Activated T-cell treated with anti-CD3 and anti-CD28 coated beads, Interleukin-2, amount 50 U/mL, for 1 hour (primary cell): ENCODE measurements at places on chromosomes 4 and X.

DNA sequence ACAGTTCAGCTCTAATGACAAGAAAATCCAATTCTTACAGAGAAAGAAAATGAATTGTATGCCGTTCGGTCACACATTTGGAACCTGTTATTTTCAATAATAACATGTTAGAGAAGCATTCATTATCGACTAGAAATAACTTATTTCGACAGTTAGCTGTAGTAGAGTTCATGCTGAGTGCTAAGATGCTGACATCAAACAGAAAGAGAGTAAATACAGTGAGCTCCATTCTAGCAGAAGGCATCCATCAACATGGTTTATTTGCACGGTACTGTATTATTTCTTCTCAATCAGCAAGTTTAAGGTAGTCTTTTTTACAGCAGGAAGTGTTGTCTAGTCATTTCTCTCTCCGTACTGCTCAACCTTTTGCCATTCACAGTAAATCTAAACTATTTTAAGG, 732.1 kb downstream of the STIM2 start:
- no peak for DNase-seq

- no peak for DNase-seq
Observed at GRCh38 chr4:83569429-83569828, 33.5 kb downstream of the GPAT3 start.

DNA sequence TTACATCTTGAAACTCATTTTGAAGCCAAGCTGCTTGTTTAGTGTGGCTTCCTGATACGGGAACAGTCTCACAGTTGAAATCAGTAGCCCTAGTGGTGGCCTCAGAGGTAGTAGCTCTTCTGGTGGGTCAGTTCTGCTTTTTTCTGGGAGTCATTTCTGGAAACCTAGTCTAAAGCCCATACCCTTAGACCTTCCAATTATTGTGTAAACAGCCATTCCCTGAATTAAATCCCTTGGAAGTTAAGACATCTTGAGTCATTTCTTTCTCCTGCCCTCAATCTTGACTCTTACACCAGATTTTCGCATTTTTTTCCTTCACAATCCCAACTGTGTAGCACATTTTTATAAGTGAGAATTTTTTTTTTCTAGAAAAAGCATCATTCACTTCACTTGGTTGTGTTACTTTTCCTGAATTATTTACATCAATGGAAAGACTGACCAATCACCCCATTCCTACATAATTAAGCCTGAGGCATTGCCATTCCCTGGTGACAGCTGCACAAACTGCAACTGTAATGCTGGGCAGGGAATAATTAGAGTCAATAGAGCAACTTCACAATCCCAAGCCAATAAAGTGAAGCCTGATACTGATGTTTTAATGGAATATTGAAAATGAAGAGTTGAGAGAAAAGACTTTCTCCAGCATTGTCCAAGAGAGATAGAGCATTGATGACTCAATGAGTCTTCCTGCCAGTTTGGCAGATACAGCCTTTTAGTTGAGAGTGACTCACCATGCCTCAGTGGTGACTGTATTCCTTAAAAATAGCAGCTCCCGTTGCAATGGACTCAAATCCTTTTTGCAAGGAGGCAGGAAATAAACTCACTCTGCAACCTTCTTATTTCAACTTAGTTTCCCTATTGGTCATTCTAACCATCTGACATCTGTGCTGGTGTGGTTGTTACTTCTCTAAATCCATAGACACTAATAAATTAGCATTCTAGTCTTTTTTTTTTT, 13.0 kb upstream of the SEPSECS start:
- DNase-seq = no peak

DNA sequence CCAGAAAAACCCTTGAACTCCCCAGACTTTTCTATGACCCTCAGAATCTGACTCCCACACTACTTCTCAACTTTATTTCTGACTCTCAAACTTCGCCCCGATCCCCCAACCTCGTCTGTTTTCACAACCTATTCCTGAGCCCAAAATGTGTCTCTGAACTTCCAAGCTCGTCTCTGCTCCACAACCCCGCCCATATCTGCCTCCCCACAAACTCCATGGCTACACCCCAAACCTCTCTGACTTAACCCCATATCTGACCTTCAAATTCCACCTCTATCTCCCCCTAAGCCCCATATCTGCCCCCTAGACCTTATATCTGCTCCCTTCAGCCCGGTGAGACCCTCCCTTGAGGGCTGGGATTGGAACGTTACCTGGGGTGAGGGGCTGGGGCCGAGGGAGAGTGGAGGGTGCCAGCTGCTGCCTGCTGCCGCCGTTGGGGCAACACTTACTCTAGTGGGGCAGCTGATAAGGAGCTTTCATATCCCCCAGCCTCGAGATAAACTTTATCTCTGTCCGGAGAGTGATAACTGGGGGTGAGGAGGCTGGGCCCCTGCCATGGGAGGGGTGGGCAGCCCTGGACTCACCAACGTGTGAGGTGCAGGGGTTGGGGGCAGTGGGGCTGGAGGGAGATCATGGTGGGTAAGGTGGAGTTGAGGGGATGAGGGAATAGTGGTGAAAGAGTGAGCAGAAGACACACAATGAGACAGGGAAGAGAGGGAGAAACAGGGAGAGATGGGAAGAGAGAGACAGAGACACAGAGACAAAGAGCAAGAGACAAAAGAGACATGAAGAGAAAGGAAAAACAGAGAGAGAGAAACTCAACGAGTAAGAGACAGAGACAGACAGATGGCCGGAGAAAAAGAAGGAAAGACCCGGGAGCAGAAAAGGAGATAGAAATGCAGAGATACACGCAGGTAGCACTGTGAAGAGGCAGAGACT, 1.4 kb downstream of the GATA1 start:
- no peak for DNase-seq

DNA sequence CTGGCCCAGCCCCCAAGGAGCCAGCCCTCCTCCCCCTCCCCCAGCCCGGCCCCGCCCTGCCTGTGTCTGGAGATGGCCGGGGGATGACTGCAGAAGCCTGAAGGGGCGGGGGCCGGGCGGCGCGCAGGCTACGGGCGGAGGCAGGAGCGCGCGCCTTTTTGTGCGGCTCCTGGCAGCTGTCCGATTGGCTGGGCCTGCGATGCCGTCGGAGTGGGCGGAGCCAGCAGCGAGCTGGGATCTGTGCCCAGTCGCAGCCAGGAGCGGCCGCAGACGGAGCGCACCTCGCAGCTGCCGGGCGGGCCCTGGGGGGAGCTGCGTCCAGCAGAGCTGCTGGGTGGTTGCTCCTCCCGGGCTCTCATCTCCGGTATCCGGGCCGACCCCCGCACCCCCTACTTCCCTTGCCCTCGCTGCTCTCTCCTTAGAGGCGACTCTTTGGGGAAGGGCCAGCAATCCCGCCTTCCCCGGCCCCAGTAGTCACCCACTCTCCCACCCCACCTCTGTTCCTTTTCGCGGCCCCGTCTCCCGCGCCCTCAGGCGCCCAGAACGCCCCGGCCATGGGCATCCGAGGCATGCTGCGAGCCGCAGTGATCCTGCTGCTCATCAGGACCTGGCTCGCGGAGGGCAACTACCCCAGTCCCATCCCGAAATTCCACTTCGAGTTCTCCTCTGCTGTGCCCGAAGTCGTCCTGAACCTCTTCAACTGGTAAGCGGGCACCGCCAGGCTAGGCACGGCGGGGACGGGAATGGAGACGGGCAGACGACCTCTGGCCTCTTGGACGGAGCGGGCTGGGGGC, at the start of gene GABRQ:
Gene GABRQ (plus strand): TSS at position 247 of the 794 bp plus-strand sequence. CDS start 308 bp downstream, at position 555.
- no peak for DNase-seq

GRCh38 chr4:91064157-91064853, 937.1 kb downstream of the CCSER1 start:
- no peak for DNase-seq

- DNase-seq = no peak
Observed at GRCh38 chrX:17494216-17494615, 119.2 kb downstream of the NHS start.

- no peak for DNase-seq
Observed at GRCh38 chrX:120680090-120680489, 50.2 kb upstream of the C1GALT1C1 start.

DNA sequence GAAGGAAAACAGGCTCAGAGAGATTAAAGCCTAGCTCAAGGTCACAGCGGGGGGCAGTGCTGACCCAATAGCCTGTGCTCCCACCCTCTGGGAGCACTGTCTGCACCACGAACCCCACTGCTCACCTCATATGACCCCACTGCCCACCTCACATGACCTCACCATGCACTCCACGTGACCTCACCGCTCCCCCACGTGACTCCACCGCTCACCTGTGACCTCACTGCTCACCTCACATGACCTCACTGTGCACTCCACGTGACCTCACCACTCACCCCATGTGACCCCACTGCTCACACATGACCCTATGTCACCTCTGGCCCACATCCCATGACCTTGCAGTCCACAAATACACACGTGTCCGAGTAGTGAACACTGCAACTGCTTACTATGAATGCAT, 55.4 kb downstream of the ACOX3 start:
- no peak for DNase-seq

DNA sequence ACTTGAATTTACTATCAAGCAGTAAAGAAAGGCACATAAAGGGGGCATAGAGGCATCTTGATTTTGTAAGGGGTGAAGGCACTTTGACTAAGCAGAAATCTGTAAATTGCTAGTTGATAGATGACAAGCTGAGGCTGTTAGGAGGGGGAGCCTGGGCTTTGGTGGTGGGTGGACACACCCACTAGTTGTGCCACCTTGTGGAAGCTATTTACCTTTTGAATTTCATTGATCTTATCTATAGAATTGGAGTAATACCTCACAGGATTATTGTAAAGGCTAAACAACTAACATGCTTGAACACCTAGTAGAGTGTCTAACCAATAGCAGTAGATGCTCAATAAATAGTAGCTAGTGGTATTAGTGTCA, 142.8 kb upstream of the KCNIP4 start:
- no peak for DNase-seq

- no peak for DNase-seq
Observed at GRCh38 chr4:25467843-25468242, 90.8 kb downstream of the ANAPC4 start.

- DNase-seq = no peak
Observed at GRCh38 chr4:136967069-136967468, 565.2 kb downstream of the PCDH18 start.

DNA sequence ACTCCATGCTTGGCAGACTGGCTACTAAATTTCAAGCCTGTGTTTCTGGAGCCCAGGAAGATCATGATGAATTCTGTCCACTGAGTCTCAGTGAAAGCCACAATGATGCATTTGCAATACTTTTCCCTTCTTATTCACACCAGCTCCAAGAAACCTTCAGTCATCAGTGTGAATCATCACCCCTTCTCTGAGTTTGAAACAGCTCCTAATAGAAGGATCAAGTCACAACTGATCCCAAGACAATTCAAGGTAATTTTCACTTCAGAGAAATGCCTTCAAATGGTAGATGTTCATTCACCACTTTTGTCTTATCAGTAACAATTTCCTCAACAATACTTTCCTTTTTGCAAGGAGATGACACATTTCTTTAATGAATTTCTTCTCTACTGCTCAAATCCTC, 257.4 kb downstream of the NLGN4X start:
- no peak for DNase-seq

GRCh38 chr4:77773101-77773500, 46.1 kb downstream of the CNOT6L start:
- no peak for DNase-seq

GRCh38 chr4:123348946-123349345, 47.6 kb upstream of the SPRY1 start:
- DNase-seq = no peak

GRCh38 chr4:13088726-13089658, 395.1 kb downstream of the RAB28 start:
- no peak for DNase-seq

DNA sequence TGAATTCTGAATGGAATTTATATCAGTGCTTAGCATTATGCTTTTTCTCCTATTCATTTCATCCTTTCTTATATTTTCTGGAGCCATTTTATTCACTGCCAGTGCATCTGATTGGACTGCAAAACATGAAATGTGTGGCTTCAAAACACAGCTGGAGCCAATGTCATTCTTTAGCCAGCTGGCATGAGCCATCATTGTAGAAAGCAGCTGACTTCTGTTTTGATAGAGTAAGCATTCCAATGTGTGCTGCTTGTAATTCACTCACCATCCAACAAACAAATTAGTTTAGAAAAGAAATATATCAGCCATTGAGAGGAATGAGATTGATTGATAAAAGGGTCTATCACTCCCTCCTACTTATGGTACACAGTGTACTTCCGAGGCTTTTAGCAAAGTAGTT, 2616.0 kb downstream of the ARAP2 start:
- DNase-seq = no peak

DNA sequence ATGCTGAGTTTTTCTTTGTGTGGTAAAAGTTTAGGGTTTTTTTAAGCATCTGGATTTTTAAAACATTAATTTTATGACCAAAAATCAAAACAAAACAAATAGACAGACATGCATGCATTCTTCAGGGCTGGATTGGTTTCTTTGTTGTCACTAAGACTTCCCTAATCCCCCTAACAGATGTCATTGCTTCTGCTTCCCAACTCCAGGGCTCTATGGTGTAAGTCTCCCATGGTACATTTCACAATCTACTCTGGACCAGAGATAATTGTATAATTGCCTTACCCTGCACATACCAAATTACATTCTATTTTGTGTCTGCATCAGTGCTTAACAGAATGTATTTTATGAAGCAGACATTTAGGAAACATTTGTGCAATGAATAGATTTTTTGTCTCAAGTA, 529.1 kb upstream of the SMIM31 start:
- DNase-seq = no peak

- no peak for DNase-seq
Observed at GRCh38 chr4:75714011-75714410, 10.4 kb upstream of the USO1 start.

DNA sequence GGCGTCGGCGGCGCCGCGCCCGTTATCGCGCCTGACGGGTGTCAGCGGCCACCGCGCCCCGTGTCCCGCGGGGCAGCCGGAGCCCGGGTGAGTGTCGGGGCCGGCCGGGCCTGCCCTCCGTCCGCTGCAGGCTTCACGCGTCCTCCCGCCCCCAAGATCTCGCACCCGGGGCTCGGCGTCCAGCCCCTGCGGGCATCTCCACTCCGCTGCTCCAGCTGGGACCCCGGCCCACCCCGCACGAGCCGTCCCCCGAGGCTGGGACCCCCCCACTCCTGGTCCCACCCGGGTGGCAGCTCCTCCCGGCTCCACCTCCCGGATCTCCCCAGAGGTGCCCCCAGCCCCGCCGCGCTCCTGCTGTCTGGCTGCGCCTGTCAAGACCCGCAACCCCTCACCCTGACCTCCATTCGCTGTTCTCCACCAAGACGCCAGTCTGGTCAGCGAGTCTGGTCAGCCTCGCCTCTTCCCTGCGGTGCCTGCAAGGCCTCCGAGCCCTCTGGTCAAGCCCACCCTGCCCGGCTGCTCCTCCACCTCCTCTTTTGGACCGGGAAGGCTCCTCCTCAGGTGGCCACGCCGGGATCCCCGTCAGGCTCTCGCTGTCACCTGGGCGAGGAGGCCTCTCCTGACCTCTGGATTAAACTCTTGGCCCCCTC, 66.0 kb upstream of the NKX1-1 start:
- DNase-seq = peak; percentile 14

- no peak for DNase-seq
Observed at GRCh38 chr4:14952352-14952751, 49.9 kb upstream of the CPEB2 start.

DNA sequence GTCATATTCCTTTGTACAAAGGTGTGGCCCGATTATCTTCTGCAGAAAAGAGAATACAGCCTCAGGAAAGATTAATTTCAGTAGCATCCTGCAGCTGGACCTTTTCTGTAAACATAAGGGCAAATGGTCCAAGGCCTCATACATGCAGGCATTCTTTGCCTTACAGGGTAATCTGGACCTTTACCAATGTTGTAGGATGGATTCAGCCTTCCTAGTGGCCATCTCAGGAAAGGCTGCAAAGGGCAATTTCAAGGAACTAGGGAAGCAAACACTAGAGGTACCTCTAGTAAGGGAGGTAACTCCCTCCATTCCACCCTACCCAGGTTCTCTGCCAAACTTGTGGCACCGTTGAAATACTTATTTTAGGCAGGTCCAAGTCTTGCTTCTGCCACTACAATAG, 43.0 kb downstream of the UGT2B28 start:
- DNase-seq = no peak
